ENCODE measurements at places on chromosomes 13 and 19.
A peak's percentile ranks its signal among the peaks of the same experiment; 100 is the strongest.

GRCh38 chr13:23966221-23966690, 69.0 kb upstream of the C1QTNF9B start:
- DNase-seq, result no peak

- DNase-seq, result no peak
Measured at GRCh38 chr19:40791349-40791748, 7.6 kb upstream of the EGLN2 start.

GRCh38 chr13:39670445-39670844, 15.0 kb downstream of the COG6 start:
- DNase-seq, result no peak

GRCh38 chr19:30206187-30206586, 166.0 kb upstream of the ZNF536 start:
- no peak for DNase-seq

DNA sequence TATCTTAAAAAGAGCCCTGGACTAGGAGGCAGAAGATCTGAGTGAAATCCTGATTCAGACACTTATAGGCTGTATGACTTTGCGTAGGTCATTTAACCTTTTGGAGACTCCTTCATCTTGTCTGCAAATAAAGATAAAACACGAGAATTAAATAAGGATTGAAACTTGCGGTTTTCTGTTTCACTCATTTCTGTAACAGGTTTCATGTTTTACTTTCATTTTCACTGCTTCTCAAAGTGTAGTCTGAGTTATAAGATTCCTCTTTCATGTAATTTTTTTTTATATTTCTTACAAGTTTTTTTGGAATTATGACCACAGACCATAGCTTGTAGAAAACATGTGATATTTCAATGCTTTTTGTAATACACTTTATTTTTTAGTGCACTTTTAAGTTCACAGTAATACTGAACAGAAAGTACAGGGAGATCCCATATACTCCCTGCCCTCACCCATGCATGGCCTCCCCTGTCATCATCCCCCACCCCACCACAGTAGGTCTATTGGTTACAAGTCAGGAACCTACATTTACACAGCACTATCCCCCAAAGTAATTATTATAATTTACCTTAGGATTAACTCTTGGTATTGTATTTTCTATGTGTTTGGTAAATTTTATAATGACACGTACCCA, 174.6 kb downstream of the ITGBL1 start:
- no peak for DNase-seq

- no peak for DNase-seq
Measured at GRCh38 chr19:1051791-1052190, 11.9 kb downstream of the ABCA7 start.

DNA sequence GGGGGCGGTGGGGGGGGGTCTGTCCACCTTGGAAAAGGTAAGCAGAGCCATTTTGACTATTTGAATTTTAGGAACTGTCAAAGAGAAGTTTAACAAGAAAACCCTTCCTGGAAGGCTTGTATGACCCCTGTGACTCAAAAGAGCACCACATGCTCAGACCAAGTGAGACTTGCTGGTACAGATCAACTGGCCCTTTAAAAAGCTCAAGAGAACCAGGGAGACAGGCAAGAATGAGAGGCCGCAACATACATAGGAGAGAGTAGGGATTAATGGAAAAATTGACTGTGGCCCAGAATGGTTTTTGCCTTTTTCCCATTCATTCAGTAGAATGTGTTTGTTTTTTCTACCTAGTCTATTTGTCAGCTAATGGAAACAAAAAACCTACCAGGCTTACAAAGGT, 26.2 kb upstream of the ATP8A2 start:
- no peak for DNase-seq

DNA sequence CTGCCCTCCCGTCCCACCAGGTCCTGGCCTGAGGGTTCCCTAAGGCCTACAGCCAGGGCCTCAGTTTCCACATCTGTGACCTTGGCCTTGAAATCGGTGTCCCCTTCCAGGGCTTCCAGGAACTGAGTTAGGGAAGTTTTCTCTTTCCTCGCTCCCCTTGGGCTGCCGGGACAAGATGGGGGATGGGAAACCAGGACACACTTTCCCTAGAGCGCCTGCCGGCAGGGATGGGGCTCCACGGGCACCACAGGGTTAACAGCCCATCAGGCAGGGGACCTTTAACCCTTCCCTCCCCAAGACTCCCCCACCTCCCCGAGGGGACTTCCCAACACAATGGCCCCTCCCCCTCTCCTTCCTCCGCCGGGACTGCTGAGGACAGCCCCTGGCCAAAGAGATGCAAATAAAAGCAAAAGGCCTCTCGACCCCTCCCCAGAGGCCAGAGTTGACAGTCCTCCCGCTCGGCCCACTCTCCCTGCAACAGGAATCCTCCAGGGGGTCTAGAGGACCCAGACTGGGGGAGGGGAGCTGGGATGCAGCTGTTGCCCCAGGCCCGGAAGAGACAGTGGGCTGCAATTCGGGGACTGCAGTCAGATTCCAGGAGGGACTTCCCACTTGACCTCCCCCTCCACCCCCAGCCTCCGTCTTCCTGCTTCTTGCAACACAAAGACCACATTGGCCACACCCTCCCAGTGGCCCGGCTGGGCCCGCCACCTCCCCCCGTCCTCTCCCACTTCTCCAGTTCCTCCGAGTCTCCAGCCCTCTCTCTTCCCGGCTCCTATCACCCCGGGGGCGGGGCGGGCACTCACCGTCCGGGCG, 3.4 kb downstream of the BBC3 start:
- DNase-seq, result peak; percentile 77

- DNase-seq, result no peak
Measured at GRCh38 chr13:76004416-76004815, 368.3 kb downstream of the LMO7 start.

GRCh38 chr13:72853000-72853399, 71.1 kb downstream of the PIBF1 start:
- no peak for DNase-seq

- no peak for DNase-seq
Measured at GRCh38 chr13:100138859-100139491, 50.1 kb downstream of the PCCA start.

GRCh38 chr13:68099631-68100030, 869.5 kb upstream of the PCDH9 start:
- no peak for DNase-seq
